NCI-H69 (cell line): ENCODE measurements at places on chromosomes 7 and 10.

DNA sequence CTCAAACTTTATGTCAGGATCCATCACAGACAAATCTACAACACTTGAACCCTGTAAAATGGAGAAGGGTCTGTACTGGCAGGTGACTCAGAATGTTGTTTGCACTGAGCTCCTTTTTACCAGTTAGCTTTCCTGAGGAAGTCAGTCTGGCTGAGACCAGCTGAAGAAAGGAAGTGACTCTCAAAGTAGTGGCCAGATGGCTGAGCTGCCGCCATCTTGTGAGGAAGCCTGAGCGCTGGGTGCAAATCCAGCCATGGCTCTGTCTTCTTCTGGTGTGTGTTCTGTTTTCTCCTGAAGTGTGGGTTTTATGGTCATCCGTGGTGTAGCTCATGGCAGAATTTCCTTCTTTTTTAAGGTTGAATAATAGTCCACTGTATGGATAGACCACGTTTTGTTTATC lies 25.5 kb upstream of the ECHDC3 start:
- DNase-seq, result no peak

GRCh38 chr7:5776894-5777660 lies 4.4 kb downstream of the RNF216 start:
- no peak for DNase-seq

DNA sequence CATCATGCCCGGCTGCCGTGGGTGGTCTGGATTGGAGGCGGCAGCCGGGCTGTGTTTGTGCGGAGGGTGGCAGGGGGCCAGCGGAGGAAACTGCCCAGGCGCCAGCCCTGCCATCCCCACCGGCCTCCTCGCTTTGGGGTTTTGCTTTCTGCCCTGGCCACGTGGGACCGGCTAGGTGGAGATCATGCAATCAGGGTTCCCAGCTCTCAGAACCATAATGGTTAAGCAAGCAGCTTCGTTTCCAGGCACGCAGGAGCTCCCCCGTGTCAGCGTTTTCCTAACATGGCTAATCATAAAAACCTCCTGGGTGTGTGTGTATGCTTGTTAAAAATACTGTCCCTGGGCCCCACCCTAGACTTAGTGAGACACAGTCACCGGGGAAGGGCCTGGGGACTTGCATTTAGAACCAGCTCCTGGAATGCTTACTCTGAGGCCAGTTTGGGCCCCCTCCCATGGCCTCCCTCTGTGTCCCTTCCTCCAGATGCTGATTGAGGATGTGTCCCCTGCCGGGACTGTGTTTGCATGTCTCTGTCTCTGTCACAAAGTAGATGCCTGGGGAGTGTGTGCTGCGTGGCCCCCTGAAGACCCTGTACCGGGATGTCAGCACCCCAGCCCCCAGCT lies 119.3 kb downstream of the CUX1 start:
- DNase-seq, result peak; percentile 65

DNA sequence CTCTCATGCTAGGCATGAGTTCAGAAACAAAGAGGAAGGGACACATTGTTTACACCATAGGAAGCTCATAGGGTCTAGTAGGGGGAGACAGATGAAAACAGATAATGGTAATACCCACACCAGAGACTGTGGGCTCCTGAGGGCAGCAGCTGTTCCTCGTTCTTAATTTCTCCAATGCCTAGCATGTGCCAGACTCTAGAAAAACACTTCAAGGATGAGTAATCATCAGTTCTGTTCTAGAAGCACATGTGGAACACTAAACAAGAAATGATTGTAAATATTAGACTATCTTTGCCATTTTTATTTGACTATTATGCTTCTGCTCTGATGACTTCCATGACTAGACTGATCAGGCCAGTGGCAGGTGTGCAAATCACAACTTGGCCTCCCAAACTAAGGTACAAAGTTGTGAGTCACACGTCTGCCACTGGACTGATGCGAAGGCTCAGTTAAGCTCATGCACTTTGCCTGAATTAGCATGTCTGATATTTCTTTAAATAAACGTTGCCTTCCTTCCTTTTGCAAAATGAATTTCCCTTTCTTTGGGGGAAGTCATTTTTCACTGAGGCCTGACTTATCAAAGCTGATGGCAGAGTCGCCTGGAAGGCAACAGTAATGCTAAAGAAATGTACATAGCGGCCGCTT lies 89.2 kb upstream of the FGL2 start:
- DNase-seq, result no peak

GRCh38 chr7:147251751-147252325 lies 1135.2 kb downstream of the CNTNAP2 start:
- DNase-seq, result no peak

- no peak for DNase-seq
Measured at GRCh38 chr10:122290334-122290733, 19.2 kb downstream of the BTBD16 start.

GRCh38 chr10:102679596-102679995 lies 34.6 kb downstream of the ARL3 start:
- no peak for DNase-seq

DNA sequence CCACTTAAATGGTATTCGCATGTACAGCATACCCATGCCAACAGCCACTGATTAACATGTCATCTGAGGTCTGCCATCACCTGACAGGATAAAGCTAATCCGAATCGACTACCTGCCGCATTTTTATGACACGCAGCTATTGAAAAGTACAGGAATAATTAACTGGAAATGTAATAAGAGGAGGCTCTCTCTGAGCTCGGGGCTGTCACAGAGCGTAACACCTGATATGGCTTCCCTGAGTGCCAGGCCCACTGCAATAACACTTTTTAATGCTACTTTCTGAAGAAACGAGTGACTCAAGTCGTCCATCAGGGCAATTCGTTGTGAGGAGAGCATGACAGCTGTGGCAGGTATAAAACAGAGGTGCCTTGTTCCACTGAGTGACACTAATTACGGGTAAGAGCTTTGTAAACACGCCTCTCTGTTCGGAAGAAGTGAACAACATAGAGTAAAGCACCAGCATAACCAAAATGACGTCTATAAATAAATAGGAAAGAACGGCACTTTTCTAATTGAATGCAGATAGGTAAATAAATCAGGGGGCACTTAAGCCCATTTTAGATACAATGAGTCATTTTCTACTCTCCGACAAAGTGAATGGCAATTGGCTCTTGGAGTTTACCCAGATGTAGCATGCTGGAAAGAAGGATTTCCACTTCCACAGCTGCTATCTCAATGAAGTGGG lies 56.5 kb upstream of the CREB5 start:
- DNase-seq, result peak; percentile 99

GRCh38 chr10:118978316-118978997 lies 51.1 kb upstream of the NANOS1 start:
- no peak for DNase-seq

DNA sequence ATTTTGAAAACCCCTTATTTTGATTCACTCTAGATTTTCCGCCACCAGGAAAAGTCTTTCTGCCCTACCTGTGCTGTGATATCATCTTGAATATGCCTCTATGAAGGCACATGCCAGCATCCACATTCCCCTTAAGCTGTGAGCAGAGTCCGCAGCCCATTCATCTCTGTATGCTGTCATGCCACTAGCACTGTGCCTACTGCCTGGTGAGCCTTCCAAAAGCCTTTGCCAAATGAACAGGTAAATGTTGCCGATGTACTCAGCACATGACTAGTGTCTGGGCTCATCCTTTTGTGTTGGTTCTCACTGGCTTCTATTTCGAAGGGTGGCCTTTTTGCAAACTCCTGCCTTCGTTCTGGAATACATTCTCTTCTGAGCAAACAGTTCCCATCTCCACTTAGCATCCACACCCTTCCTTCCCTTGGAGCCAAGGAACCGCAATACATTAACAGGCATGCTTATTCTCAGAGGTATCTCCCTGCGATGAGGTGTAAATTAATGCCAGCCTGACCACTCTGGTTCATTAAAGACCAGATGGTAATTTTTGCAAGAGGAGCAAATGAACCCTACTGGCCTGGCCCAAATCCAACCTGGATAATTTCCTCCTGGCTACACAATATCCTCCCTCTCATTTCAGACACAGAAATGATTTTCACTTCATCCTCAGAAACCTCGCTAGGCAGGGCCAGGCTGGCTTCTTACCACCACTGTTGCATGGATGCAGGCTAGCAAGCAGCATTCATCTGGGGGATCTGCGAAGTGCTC lies 339.7 kb upstream of the NFE2L3 start:
- DNase-seq, result peak; percentile 87
